ENCODE measurements at places on chromosomes 5 and 9.

DNA sequence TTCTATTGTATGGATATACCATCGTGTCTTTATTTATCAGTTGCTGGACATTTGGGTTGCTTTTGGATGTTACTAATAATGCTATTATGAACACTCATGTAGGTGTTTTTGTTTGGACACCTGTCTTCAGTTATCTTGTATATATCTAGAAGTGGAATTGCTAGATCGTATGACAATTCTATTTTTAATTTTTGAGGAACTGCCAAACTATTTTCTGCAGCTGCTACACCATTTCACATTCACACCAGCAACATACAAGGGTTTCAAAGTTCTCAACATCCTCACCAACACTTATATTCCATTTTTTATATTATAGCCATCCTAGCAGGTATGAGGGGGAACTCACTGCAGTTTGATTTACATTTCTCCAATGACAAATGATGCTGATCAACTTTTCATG is 324.6 kb downstream of the CAAP1 start:
- DNase-seq, result no peak

DNA sequence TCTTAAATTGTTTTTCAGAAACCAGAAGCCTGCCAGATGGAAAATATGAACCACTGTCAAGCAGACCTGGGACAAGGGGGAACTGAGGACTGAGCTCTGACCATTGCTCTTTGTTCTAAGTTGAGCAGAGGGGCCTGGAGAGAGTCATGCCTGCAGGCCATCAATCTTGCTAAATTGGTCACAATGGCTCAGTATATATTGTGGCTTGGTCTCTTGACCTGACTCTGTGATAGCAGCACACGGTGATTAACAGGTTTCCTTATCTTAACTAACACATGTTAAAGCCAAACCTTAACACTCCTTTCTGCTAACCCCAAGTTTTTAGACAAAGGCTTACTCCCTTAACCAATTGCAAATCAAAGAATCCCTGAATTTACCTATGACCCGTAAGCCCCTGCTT is 1281.2 kb upstream of the NUDT12 start:
- no peak for DNase-seq

GRCh38 chr9:38022203-38022895 is 46.7 kb downstream of the SHB start:
- no peak for DNase-seq

GRCh38 chr9:89309608-89310474 is 1.2 kb upstream of the CKS2 start:
- DNase-seq, result no peak

DNA sequence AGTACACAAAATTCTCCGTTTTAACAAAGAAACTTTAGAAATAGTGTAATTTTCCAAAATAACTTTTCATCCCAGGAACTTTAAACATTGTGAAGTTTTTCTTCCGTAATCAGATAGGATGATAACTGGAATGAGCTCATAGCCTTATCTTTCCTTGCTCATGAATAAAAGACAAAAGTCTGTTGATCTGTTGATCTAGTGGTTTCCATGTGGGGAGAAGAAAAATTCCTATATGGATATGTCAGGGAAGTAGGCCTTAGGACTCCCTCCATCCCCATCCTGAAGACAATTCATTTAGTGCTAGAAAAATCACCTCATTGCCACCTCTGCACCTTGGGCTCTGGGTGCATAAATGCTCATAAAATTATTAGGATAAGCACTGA is 266.6 kb downstream of the SMARCA2 start:
- no peak for DNase-seq

- DNase-seq, result no peak
These were observed 1137.4 kb upstream of the CDH18 start for GRCh38 chr5:21125238-21125983.

- DNase-seq, result no peak
These were observed 60.0 kb downstream of the RALGPS1 start for GRCh38 chr9:126974594-126974993.

DNA sequence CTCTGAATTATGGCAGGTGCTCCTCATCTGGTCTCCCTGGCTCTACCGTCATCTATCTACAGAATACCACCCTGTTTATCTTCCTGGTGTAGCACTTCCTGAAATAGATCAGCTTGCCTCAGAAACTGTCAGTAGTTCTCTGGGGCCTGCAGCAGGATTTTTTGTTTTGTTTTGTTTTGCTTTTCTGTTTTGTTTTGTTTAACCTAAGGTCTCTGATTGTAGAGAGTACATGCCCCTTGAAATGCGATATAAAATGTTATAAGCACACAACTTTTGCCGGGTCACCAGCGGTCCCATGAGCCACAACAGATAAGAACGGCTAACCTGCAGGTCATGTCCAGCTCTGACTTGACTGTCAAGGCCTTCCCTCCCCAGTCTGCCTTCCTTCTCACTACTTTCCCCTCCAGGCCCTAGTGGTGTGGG is 26.6 kb upstream of the CREBRF start:
- DNase-seq, result no peak

DNA sequence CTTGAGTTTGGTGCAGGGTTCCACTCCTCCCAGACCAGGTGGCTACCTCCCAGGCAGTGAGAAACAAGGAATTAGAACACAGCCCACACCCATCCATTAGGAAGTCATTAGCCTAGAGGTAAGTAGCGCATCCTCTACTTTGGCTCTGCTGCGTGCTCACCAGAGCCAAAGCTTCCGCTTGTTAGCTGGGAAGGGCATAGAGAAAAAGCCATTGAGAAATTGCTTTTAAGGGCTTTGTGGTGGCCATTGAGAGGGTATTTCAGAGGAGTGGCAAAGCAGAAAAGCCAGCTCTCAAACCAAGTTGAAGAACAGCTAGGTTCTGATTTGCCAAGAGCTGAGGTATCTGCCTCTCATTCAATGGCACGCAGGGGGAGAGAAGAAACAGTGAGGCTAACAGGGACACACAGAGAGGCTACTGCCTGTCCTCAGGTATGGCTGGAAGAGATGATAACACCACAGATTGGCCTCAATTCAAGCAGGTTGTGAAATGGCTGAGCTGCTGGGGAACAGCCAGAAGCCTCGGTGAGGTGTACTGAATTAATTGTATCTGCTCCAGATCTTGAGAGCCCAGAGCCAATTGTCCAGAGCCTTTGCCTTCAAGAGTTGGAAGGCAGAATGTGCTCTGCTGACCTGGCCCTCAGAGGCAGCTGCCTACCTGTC is 119.4 kb downstream of the NTRK2 start:
- DNase-seq, result no peak

- DNase-seq, result peak; percentile 22
These were observed 117.2 kb downstream of the APBA1 start for GRCh38 chr9:69554945-69555344.

- DNase-seq, result no peak
These were observed 441.4 kb downstream of the CDH12 start for GRCh38 chr5:22411554-22412349.

DNA sequence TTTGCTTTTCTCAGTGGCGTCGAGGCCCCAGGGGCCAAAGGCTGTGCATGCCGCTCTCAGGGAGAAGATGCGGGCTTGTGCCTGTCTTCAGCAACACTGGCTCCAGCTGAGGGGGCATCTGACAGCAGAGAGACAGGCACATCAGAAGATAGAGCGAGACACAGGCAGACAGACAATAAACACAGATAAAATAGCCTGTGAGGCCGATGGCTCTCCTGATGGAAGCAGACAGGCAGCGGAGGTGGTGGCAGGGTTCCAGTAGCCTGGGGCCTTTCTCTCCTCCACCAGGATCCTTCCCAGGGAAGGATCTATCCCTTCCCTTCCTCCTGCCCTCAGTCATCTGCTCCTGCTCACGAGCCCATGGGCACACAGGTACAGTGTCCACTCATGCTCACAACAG is 16.6 kb upstream of the UNC5A start:
- no peak for DNase-seq

DNA sequence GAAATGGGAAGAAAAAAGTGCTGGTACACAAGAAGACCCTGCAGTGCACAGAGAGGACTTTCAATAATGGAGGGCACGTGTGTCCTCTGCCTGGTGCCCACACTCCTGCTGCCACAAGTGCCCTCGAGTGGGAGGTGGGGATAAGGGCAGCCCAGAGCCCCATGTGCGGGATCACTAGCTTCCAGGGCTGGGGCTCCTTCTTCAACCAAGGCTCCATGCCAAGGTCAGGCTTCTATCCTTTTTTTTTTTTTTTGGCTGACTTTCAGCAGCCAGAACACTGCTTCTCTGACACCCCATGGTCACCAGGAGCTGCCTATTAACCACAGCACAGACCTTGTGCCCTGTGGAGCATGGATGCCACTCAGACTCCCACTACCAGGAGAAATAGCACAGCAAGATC is 7.5 kb downstream of the ACSL6 start:
- DNase-seq, result no peak

DNA sequence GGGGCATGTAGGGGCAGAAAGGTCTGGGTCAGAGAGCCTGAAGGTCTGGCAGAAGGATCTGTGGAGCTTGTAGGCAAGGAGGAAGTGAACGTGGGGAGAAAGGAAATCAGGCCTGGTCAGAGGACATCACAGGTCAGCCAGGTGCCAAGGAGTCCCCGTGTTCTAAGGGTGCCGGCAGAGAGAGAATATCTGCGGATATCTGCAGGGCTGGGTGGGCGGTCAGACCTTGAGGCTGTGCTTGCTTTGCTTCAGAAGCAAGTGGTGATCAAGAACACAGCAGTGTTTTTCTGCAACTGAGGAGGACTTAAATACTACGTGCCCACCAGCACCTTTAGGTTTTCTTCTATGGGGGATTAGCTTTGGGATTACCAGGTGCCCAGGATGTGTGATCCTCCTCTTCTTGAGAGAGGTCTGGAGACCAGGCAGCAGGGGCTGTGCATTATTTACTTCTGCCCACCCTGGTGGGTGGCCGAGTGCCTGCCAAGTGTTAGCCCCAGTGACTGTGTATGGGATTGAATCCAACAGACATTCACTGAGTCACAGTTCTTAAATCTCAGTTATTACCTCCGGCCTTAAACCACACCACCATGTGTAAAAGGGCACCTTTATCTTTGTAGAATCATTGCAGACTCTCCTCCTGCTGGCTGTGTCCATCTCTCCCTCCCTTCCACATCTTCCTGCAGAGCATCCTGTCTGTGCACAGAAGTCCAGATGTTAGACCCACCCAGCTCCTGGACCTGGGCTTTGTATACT is 12.5 kb upstream of the SHB start:
- no peak for DNase-seq

GRCh38 chr9:71819115-71819739 is 50.9 kb upstream of the CEMIP2 start:
- peak; percentile 14 for DNase-seq

DNA sequence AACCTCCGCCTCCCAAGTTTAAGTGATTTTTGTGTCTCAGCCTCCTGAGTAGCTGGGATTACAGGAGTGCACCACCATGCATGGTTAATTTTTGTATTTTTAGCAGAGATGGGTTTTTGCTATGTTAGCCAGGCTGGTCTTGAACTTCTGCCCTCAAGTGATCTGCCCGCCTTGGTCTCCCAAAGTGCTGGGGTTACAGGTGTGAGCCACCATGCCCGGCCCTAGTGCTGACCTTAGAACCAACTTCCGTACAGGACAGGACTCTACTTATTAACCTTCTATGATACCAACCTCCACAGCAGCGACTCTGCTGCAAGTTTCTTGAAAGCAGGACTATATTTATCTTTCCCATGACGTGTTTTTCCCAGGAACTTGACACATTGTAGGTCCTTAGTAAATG is 176.9 kb downstream of the RGS3 start:
- DNase-seq, result no peak

- no peak for DNase-seq
These were observed 7.7 kb downstream of the RASGEF1C start for GRCh38 chr5:180201051-180201987.

DNA sequence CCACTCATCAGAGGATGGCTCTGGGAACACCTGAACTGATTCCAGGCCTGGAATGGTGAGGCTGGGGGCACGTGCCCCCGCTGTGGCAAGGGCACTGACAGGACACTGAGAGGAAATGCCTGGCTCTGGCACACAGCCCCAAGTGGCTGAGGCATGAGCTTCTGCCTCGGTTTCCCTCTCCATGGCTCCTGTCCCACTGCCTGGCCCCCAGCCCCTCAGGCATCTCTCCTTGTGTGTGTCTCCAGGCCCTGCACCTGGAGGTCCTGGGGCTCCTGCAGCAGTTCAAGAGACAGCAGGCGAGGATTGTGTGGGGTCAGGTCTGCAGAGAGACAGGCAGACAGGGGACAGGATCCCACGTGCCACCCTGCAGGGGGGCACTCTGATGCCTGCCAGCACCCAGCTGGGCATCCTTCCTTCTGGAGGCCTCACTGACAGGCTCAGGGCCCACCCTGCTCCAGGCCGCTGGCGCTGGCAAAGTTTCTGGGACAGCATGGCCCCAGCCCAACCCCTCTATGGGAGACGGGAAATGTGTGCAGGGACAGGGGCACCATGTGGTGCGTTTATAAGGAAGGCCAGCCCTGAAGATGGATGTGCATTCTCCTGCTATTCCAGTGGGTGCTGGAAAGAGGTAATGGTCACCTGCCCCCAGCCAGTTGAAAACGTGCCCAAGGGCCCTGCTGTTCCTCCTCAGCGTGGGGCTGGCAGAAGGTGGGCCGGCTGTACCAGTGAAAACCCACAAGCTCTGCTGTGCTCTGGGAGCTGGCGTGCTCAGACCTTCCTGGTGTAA is 66.0 kb downstream of the RASGEF1C start:
- no peak for DNase-seq

DNA sequence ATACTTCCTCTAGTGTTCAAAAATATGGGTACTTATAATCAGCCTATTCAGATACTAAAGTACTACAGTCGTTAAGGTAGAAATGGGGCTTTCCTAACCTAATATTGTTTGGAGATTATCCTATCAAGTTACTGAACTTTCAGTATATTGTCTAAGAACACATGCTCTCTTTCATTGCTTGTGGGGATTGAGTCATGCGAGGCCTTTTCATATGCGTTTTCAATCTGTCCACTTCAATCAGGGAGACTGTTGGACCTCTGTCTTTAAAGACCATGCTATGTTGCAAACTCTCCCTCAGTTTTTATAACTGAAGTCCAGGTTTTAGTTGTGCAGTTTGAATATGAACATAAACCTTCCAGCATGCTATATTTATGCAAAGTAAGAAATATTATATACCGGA is 15.0 kb downstream of the PRR16 start:
- DNase-seq, result no peak

- no peak for DNase-seq
These were observed 27.3 kb downstream of the SLC31A2 start for GRCh38 chr9:113178087-113178486.

GRCh38 chr9:29062446-29062845 is 1489.2 kb upstream of the C9orf72 start:
- no peak for DNase-seq

DNA sequence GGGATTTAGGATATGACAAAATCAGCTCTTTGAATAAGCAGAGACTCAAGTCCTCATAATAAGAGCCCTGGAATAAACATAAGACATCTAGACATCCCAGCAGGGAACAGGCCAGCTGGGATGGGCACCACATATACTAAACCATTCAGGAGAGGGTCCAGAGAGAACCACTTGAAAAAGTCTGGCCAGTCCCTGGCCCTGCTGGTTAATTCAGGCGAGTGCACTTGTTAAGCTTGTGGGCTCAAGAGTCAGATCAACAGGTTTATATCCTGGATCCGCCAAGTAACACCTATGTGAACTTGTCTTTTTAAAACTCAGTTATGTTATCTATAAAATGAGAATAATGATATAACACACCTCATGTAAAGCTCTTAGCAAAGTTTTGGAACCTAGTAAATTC is 63.3 kb downstream of the CAVIN4 start:
- no peak for DNase-seq

Data from fibroblast of the conjunctiva (primary cell).